Osteocyte (in vitro differentiated cells): ENCODE measurements at places on chromosomes 6 and 20. TPM values are rescaled to one million over a fixed set of nuclear protein-coding genes. Genes with fewer than 3 reads are reported as not detected.
A peak's percentile ranks its signal among the peaks of the same experiment; 100 is the strongest.

REPS1 gene
- 32.2 and 38.0 TPM in 2 replicates for total RNA-seq

SRSF12 gene
- total RNA-seq, result 3.7 TPM in 2 replicates

DNA sequence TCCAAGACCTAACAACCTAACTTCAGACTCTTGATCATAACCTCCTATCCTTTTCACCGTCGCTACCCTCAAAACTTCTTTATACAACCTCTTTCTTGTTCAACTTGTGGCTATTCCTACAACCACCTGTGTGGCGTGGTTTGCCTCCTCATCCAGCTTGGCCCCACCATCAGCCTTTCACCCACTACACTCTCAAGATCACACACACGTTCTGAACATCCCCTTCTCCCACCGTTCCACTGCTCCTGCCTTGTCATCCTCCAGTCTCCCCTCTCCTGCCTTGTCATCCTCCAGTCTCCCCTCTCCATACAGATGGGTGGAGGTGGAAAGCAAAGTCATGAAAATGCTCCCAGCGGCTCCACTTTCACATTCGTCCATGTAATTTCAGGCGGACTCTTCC is 14.0 kb downstream of the MAK start:
- peaks cover 6% of the 10 kb centered on the region for H3K4me1 ChIP-seq
- H3K27ac ChIP-seq, result no peak overlapping the region
- H3K36me3 ChIP-seq, result no peaks in the 10 kb centered on the region
- no peak overlapping the region for H3K4me3 ChIP-seq
- no peaks in the 10 kb centered on the region for H3K27me3 ChIP-seq
- no peak for DNase-seq

GRCh38 chr6:33961691-33962090 is 157.9 kb upstream of the MLN start:
- H3K4me3 ChIP-seq, result no peak overlapping the region
- H3K4me1 ChIP-seq, result no peaks in the 10 kb centered on the region
- no peaks in the 10 kb centered on the region for H3K36me3 ChIP-seq
- peaks cover 28% of the 10 kb centered on the region for H3K27me3 ChIP-seq
- no peak for DNase-seq
- no peak overlapping the region for H3K27ac ChIP-seq

- no peak overlapping the region for H3K27ac ChIP-seq
- no peaks in the 10 kb centered on the region for H3K4me1 ChIP-seq
- no peak for DNase-seq
- no peak overlapping the region for H3K4me3 ChIP-seq
- no peaks in the 10 kb centered on the region for H3K27me3 ChIP-seq
Measured at GRCh38 chr6:131779304-131779703, 28.5 kb upstream of the ENPP1 start.

- no peaks in the 10 kb centered on the region for H3K36me3 ChIP-seq
- H3K27me3 ChIP-seq, result peaks cover 5% of the 10 kb centered on the region
- DNase-seq, result no peak
- peaks cover 16% of the 10 kb centered on the region for H3K4me1 ChIP-seq
- H3K27ac ChIP-seq, result peak overlapping the region; percentile 89
Measured at GRCh38 chr6:27693766-27694546, 218.2 kb downstream of the OR2B2 start.

DNA sequence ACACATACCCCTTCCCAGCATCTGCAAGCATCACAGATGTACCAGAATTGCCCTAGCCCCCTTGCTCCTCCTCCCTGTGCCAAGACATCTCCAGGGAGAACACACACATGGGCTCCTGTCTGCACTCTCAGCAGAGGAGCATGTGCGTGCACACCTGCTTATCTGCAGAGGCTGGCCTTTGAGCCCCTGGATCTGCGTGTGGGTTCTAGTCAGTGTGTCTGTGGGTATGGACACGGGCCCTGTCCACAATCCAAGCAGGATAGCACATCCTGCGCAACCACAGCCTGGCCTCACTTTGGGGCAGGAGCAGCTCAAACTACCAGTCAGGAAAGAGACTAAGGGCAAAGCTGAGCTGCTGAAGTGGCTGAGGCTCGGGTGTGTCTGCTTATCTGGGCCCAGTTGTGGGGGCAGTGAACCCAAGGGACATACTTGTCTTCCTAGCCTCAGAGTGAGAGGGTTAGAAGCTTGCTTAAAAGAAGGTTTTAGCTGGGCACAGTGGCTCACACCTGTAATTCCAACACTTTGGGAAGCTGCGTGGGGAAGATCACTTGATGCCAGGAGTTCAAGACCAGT is 41.0 kb downstream of the HM13 start:
- no peak for DNase-seq
- no peaks in the 10 kb centered on the region for H3K27me3 ChIP-seq
- no peak overlapping the region for H3K4me3 ChIP-seq
- peak overlapping the region; percentile 31 for H3K27ac ChIP-seq

DNA sequence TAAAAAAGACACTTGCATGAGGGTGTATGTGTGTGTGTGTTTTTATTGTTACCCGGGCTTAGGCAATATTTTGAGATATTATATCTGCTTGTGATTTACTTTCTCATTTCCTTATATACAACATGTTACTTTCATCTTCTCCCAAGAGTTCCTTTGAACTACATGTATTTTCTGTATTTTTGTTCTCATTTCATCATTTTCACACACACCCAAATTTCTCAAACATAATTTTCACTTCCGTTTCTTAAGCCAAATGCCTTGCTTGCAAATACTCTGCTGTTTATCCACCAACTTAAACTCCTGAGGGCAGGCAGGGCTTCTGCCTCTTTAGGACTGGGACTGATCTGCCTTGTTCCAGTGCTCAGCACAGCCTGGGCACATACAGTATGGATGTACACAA is 69.3 kb upstream of the FYN start:
- peaks cover 19% of the 10 kb centered on the region for H3K4me1 ChIP-seq
- H3K27ac ChIP-seq, result no peak overlapping the region
- H3K27me3 ChIP-seq, result no peaks in the 10 kb centered on the region
- peaks cover 2% of the 10 kb centered on the region for H3K36me3 ChIP-seq
- DNase-seq, result no peak
- no peak overlapping the region for H3K4me3 ChIP-seq

GRCh38 chr6:122063761-122064160 is 335.7 kb upstream of the HSF2 start:
- H3K27me3 ChIP-seq, result peaks cover 20% of the 10 kb centered on the region
- peaks cover 10% of the 10 kb centered on the region for H3K4me1 ChIP-seq
- DNase-seq, result no peak
- no peak overlapping the region for H3K27ac ChIP-seq
- no peak overlapping the region for H3K4me3 ChIP-seq

GRCh38 chr20:3168079-3168828 is 5.1 kb downstream of the LZTS3 start:
- no peak overlapping the region for H3K4me3 ChIP-seq
- peaks cover 3% of the 10 kb centered on the region for H3K36me3 ChIP-seq
- peaks cover 4% of the 10 kb centered on the region for H3K27me3 ChIP-seq
- no peak overlapping the region for H3K27ac ChIP-seq
